ENCODE measurements at places on chromosomes 4 and X.

DNA sequence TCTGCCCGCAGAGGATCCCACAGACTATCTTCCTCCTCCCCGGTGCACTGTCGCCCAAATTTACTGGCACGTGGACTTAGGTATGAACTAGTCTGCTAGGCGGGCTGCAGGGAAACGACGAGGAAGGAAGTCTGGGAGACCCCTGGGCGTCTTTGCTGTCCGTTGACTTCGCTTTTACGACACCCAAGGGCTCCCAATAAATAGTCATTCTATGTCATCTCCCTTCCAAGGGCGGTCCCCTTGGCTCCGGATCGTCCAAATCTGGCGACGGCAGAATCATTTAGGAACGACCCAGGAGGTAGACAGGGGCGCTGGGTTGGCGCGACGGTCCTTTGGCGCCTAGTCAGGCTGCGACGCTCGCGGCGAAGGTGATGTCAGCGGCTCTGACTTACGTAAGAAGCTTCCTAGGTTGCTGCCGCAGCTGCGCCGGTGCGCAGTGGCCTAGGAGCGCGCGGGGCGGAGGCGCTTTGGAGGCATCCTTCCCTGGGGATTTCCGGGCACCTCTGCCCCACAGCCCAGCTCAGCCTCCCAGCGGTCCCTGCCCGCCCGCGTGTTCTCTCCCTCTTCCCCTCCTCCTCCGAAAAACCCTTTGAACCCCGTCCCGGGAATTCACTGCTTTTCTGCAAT, 2.2 kb downstream of the NHS start:
- DNase-seq: no peak

GRCh38 chr4:81214881-81215868, at the start of gene PRKG2:
Gene PRKG2 (minus strand): TSS chr4:81215222. CDS start chr4:81205047, 10,175 bp downstream.
- DNase-seq: no peak

DNA sequence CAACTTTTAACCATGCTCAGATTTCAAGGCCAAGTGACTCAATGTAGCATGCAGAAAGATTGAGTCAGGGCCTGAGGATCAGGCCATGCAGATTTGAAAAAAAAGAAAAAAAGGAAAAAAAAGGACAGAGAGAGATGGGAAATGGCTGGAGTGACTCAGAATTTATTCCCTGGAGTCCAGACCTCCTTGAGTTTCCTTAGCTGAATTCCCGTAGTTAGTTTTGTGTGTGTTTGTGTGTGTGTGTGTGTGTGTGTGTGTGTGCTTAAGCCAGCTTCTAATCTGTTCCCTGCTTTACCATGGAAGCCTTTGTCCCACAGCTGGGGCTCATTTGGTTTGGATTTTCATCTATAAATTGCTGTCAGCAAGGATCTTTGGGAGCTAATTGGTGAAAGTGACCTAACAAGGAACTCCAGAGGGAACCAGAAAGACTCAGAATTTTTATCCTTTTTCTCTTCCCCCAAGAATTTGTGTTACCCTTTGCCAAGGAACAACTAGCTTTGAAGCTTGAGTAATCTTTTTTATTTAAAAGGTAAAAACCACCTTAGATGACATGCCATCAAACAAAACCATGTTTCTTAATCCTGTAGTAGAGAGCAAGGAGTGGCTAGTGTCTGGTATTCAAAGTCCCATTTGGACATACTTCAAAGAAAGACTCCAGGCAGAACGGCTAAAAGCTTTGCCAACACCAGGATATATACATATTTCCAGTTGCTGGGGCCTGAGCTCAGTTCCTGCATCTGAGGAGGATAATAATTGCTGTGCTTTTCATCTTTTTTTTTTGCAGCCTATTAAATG, 109.0 kb upstream of the DDIT4L start:
- no peak for DNase-seq

- DNase-seq: no peak
These were observed 255.8 kb downstream of the COL25A1 start for GRCh38 chr4:109046471-109047201.

DNA sequence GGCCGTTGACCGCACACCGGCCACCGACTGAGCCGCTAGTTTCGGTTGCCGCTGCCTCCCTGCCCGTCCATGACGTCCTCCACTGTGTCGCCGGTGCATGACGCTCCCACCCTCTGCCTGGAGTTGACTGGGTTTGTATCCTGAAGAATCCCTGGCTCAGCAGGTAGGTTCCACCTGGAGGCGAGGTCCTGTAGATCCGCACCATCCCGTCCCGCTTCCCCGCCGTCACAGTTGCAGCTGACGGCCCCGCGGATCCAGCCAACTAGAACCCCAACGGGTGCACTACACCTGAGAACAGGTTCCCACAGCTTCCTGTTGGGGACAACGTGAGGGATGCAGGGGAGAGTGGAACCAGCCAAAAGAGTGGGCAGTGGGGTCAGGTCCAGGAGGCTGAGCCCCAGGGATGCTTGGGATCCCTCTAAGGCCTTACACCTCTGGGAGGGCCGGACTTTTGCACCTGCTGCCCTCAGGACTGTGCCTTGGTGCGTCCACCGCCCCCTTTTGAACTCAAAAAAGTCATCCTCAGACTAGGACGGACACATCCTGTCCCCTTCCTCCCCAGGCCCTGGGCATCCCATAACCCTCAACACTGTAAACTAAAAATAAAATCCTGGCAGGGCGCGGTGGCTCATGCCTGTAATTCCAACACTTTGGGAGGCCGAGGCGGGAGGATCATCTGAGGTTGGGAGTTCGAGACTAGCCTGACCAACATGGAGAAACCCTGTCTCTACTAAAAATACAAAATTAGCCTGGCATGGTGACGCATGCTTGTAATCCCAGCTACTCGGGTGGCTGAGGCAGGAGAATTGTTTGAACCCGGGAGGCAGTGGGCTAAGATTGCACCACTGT, 1.1 kb upstream of the SLBP start:
- DNase-seq: no peak

DNA sequence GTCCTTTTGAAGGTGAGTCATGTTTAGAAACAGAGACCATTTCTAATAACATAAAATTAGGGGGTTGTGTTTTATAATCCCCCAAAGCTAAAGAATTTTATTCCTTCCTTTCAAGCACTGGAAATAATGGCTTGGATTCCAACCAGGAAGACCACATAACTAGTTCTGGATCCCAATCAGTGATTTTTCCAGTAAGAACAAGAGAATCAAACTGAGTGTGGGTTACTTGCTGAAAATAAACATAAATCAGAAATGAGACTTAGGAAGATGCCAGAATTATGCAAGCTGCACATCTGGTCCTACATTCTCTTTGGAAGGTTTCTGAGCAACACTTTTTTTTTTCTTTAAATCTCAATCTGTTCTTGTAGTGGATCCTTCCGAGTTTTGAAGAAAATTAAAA, 76.3 kb downstream of the SOWAHB start:
- DNase-seq: no peak

DNA sequence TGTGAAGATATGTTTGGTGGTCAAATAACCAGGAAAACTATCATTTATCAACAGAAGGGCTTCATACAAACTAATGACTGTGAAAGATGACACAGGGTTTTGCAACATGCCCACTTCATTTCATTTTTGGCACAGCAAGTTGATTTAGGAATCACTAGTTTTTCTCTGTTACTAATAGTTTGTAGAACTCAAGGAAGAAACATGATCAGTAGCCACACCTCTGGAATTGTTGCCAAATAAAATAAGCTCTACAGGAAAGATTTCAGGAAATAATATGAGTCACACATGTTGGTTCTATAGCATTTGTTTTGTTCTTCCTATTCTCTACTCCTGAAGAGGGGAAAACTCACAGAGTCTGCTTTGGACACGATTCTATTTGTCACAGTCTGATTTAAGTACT, 255.4 kb downstream of the TLL1 start:
- no peak for DNase-seq

DNA sequence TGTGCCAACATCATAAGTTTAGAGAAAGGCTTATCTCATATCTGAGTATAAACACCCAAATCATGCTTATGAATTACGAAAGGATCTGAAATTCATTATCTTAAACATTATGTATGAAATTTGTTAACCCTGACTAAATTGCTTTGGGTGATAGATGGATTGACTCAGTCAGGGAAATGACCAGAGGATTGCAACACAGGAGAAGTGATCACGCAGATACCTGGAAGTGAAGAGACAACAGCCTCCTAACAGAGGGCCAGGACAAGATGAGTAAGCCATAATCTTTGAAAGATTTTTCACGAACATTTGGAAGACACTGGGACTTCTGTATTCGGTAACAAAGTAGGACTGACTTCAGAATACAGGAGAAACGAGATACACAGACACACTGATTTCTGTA, 363.4 kb downstream of the DMD start:
- DNase-seq: no peak

- no peak for DNase-seq
These were observed 4.0 kb upstream of the C4orf17 start for GRCh38 chr4:99506781-99507180.

- DNase-seq: no peak
These were observed 90.2 kb upstream of the DCLK2 start for GRCh38 chr4:149988087-149988410.

DNA sequence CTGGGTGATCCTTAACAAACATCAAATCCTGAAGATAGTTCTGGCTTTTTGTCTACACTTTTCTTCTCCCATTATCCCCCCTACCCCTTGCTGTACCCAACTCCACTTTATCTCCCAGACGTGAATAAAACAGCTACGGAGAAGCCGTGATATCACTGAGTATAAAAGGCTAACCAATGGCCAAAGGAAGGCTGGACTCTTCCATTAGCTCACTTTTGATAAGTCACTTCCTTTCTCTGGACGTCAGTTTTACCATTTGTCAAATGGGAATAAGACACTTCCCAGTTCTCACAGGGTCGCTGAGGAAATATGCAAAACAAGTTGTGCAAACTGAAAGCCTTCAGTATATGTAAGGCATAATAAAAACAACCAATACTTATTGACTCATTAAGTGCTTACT, 38.6 kb upstream of the EDA2R start:
- no peak for DNase-seq

DNA sequence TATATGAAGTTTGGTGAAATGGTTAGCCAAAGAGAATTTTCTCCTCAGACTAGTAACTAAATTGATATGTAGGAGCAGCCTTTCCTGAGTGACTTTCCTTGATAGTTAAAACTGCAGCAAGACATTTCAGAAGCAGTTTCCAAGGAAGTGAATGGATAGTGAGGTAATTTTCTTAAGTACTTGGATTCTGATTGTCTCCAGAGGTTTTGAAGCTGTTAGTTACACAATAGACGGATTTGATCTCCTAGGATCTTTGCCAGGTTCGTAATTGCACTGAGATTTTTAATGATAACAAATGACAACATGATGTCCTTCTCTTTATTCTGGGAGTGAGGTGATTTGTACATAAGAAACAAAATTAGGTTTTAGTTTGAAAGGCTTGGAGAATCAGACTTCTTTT, 29.2 kb downstream of the PRRG1 start:
- no peak for DNase-seq

DNA sequence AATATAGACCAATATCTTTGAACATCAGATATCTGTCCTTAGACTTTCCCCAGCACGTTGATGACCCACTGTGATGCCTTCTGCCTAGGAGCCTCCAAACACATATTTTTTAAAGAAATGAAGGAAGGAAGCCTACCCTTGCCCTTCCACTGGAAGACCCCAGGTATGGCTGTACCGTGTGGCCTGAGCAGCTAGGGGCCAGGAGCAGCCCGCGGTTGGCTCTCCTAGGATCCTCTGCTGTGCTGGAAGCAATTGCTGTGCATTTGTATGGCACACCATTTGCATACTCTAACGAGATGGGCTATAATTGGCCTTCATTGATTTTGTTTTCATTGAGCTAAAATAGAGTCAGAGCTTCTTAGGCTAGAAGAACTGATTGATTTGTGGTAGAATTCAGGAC, 128.8 kb downstream of the GPAT3 start:
- no peak for DNase-seq

DNA sequence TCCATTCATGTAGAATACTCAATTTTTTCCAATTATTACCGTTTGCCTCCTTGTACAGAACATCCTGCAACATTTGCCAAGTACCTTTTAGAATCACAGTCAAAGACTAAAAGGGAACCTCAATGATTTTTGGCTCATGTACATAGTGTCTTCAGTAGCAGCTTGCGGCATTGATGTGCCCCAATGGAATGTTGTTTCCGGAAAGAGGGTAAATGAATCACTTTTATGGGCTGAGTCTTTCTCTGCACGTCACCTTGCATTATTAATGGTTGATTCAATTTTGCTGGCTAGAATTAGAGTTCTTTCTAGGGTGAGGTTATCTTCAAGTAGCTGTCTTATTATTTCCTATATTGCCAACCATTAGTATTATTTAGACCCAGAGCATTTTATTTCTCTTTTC, 116.9 kb upstream of the GABRA2 start:
- no peak for DNase-seq

GRCh38 chr4:150136036-150136435, 57.8 kb downstream of the DCLK2 start:
- DNase-seq: no peak
